Tongue (tissue), 3 donors: ENCODE measurements at places on chromosomes 4 and X. TPM values are rescaled to one million over a fixed set of nuclear protein-coding genes. Genes with fewer than 3 reads are reported as not detected.

- DNase-seq, result no peak
Measured at GRCh38 chr4:104625706-104626105, 131.0 kb upstream of the CXXC4 start.

The CLOCK gene
- total RNA-seq, result 25.5 TPM

DNA sequence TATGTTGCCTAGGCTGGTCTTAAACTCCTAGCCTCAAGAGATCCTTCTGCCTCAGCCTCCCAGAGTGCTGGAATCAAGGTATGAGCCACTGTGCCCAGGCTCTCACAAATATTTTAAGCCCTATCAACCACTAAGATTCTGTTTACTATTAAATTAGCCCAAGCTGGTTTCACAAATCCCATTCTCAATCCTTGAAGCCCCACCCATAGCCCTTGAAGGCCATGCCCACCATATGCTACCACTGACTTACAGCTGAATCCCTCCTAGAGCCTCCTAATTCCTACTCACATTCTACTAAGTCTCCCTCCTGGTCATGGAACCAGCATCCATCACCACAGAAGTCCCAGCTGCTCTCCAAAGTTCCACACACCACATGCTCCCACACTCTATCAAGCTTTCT, 9.7 kb downstream of the GRIPAP1 start:
- no peak for DNase-seq

- no peak for DNase-seq
Measured at GRCh38 chr4:56426273-56426672, 9.1 kb downstream of the PPAT start.

- DNase-seq, result no peak
Measured at GRCh38 chrX:6159468-6159867, 69.2 kb downstream of the NLGN4X start.

DNA sequence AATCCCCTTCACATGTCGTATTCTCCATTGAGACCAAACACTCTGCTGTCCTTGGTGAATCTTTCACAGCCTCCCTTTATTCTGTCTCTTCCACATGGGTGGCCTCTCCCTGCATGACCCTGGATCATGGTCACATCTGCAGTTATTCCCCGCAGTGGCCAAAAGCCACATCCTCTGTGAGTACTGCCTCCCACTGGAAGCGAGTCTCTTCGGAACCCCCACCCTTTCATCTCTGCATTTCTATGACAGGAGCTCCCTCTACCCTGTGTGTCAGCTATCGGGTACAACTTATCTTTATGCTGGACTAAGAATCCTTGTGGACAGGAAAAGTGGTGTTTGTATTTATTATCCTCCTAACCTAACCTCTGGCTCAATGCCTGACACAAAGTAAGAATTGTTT, 48.6 kb upstream of the SHISA3 start:
- no peak for DNase-seq

- peak; percentile 53 for DNase-seq
Measured at GRCh38 chr4:153643406-153644383, 40.4 kb upstream of the TLR2 start.

- peak; percentile 63 for DNase-seq
Measured at GRCh38 chrX:13649838-13650237, 3.1 kb upstream of the TCEANC start.

DNA sequence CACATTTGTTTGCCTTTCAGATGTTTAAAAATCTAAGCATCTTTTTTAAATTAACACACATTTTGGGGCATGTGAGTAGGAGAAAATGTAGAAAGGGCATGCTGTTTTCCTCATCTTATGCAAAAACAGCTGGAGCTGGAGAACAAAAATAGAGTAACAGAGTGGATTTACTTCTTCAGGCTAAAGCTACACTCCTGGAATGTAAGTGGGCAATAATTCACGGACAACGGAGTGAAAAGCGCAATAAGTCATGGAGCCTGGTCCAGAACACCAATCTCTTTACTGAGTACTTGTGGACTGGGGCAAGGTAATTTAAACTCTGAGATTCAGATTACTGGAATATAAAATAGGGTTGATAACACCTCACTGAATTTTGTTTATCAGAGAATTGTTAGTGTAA, 1018.8 kb upstream of the HS3ST1 start:
- peak; percentile 11 for DNase-seq

The IL9R gene
- total RNA-seq, result not detected

DNA sequence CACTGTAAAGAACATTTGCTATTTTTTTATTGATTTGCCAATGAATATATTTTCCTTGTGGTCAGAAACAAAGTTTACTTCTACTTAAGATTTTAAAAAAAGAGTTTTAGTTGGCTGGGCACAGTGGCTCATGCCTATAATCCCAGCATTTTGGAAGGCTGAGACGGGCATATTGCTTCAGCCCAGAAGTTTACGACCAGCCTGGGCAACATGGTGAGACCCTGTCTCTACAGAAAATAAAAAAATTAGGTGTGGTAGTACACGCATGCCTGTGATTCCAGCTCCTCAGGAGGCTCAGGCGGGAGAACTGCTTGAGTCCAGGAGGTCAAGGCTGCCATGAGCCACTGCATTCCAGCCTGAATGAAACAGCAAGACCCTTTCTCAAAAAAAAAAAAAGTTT, 36.8 kb downstream of the LRP2BP start:
- DNase-seq, result no peak

The SCRG1 gene
- total RNA-seq, result 1.8 TPM

GRCh38 chr4:182189103-182189878, 53.9 kb upstream of the TENM3 start:
- DNase-seq, result peak; percentile 79

- DNase-seq, result no peak
Measured at GRCh38 chr4:13865871-13866669, 238.5 kb upstream of the BOD1L1 start.

- no peak for DNase-seq
Measured at GRCh38 chr4:1602655-1603412, 81.3 kb downstream of the FAM53A start.

The PDGFRA gene
- 138 TPM for total RNA-seq

DNA sequence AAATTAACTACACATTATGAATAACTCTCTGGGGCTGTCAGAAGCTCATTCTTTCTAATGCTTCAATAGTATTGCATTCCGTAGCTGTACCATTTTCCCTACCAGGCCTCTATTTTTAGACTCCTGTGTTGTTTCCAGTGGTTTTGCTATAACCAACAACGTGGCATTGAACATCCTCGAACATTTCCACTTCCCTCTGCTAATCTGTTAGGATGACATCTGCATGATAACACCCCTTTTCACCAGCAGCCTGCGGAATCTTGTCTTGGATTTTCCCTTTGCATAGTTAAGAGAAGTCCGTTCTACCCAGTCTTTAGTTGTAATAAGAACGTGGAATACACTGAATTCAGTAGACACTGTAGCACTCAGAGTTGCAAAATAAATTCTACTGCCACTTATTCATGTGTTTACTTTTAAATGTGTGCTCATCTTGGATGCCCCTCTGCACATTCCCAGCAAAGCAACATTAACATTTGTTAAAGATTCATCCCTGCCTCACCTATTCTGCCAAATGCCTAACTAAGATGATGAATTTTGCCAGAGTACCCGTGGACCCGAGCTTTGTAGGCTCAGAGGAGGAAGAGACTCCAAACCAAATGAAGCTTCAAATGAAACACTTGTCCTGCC, 55.6 kb downstream of the SEL1L3 start:
- DNase-seq, result no peak

The XAGE2 gene
- total RNA-seq, result not detected
